Left ventricle myocardium inferior (tissue), 1 donor: ENCODE measurements at places on chromosomes 4 and X. TPM values are rescaled to one million over a fixed set of nuclear protein-coding genes. Genes with fewer than 3 reads are reported as not detected.

Gene NEIL3
- 0.11 TPM for total RNA-seq

Gene FGG
- not detected for total RNA-seq

GRCh38 chrX:53186351-53186750 lies 38.7 kb downstream of the KDM5C start:
- no peak for DNase-seq

DNA sequence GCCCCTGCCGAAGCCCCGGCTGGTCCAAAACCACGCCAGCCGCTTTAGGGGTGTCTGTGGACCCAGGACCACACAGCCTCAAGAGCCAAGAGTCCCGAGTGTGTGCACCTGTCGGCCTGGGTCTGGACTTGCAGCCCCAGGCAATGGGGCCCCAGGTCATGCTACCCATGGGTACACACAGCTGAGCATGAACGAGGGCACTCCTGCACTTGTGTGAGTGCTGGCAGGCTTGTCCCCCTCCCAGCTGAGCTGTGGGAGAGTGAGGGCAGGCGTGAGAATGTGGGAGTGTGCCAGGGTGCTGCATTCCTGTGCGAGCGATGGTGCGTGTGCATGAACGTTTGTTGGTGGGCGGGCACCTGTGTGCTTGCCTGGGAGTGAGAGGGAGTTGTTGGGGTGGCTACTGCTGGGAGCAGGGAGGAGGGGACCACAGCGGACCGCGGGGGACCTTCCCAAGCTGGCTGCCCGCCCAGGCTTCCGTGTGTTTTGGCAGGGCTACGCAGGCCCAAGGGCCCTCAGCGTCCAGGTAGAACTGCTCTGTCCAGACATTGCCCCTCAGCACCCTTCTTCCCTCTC lies 30.8 kb downstream of the BLOC1S4 start:
- peak; percentile 36 for DNase-seq

DNA sequence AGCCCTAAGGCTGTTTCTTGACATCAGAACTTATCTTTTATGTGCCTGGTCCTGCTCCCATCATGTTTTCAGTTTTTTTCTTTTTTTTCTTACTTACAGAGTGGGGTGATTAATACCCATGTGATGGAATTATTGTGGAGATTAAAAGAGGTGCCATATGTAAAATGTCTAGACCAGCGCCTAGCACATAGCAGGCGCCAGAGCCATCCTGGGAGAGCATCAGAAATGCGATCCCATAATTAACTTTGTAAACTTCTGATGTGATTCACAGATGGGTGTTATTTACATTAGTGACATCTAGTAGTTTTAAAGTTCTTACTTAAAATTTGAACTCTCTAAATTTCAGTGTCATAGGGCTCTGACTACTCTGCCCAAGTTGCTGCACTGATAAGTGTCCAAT lies 66.2 kb upstream of the PGRMC2 start:
- DNase-seq = no peak
